Central memory CD8-positive, alpha-beta T cell (primary cell): ENCODE measurements at places on chromosomes 6 and 20.

DNA sequence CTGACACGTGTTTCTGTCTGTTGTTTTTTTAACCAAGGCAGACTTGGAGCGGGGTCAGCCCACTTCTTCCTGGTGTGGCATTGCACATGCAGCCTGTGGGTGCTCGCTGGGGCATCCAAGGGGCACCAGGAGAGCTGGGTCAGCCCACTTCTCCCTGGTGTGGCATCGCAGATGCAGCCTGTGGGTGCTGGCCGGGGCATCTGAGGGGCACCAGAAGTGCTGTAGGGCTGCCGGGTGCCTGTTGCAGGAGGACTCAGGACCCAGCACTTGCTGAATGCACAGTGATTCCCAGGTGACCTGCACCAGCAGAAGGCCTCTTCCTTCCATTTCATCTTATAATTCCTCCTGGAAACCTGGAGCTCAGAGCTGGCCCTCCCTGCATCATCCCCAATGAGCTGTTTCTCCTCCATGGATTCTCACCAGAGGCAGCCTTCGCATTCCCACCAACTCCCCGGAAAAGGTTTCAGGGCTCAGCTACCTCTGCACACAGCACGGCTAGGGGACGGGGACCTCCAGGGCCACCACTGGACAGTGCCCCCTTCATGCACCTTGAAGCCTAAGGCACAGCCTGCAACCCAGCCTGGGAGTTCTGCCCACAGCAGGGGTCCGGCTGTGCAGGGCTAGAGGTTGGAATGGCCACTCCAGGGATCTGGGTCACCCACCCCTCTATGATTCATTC, 218.8 kb downstream of the TAF4 start:
- H3K4me3 ChIP-seq, result no peak overlapping the region
- no peaks in the 10 kb centered on the region for H3K4me1 ChIP-seq
- no peaks in the 10 kb centered on the region for H3K36me3 ChIP-seq
- peaks cover 11% of the 10 kb centered on the region for H3K27me3 ChIP-seq
- no peak for DNase-seq

DNA sequence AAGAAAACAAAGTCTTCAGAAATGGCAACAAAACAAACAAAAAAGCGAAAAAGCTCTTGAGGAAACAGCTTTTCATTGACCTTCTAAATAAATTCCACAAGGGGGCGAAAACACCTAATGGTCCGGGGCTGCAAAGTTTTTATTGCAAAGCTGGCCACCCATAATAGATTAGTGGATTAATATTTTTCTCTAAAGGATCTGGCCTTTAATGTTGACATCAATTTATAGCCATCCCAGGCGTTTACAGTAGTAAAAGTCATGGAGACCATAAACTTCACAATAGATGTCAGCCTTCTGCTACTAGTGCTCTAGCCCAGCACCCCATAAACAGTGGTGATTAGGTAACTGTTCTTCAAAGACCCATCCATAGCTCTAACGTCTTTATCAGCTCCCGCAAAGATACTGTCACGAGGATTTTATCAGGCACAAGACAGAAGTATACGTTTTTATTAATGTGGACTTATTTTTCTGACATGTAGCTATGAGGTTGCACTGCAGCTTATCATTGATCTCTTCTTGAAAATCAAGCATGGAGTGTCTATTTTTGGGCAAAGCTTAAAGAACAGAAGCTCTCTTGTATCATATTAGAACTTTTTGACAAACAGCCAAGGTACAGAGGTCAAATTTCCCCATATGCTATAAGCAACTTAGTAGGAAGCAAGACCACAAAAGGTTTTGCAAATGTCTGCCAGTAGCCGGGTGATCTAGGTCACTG, 4.7 kb downstream of the CITED2 start:
- no peak for DNase-seq
- H3K4me3 ChIP-seq, result no peak overlapping the region
- peak overlapping the region; percentile 62 for H3K27ac ChIP-seq
- peaks cover 31% of the 10 kb centered on the region for H3K4me1 ChIP-seq
- no peaks in the 10 kb centered on the region for H3K27me3 ChIP-seq

- peak overlapping the region; percentile 49 for H3K27ac ChIP-seq
- H3K4me3 ChIP-seq, result no peak overlapping the region
- no peaks in the 10 kb centered on the region for H3K27me3 ChIP-seq
Observed at GRCh38 chr20:47578543-47578942, 76.9 kb downstream of the NCOA3 start.

DNA sequence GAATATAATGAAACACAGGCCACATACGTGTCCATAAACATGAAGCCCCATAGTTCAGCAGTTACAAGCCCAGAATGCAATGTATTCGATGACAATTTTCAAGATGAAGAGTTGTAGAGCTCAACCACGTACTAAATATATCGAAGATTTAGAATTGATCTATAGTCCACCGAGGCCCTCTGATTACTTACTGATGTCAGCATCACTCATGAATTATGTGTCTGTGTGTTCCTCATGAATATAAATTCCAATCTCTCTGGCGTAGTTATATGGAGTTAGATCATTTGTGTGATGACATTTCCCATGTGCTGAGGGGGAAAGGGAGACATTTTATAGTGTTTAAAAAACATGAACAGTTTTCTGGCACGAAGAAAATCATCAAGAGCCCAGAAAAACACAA, 97.5 kb downstream of the PFDN4 start:
- no peak overlapping the region for H3K27ac ChIP-seq
- no peaks in the 10 kb centered on the region for H3K4me1 ChIP-seq
- DNase-seq, result no peak
- peaks cover 42% of the 10 kb centered on the region for H3K27me3 ChIP-seq
- H3K4me3 ChIP-seq, result no peak overlapping the region
- H3K36me3 ChIP-seq, result no peaks in the 10 kb centered on the region

DNA sequence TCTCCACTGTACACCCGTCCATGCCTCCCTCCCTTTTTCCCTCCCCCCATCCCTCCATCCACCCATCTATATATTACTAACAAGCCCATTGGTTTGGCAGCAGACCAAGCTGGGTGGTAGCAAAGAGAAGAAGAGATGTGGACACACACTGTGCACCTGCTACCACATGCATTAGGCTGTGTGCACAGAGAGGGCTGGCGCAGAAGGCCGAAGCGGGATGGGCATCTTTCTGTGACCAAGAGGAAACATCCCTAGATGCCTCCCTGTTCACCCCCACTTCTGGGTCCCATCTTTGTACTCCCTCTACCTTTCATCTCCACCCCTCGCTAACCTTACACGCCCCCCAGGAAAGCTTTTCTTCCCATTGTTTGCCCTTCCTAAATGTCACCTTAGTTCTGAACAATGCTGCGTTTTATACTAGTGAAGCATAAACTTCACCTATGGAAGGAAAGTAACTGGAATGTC, 64.9 kb upstream of the AFDN start:
- peaks cover 5% of the 10 kb centered on the region for H3K4me1 ChIP-seq
- H3K27ac ChIP-seq, result no peak overlapping the region
- H3K36me3 ChIP-seq, result no peaks in the 10 kb centered on the region
- no peak for DNase-seq
- peaks cover 32% of the 10 kb centered on the region for H3K27me3 ChIP-seq

DNA sequence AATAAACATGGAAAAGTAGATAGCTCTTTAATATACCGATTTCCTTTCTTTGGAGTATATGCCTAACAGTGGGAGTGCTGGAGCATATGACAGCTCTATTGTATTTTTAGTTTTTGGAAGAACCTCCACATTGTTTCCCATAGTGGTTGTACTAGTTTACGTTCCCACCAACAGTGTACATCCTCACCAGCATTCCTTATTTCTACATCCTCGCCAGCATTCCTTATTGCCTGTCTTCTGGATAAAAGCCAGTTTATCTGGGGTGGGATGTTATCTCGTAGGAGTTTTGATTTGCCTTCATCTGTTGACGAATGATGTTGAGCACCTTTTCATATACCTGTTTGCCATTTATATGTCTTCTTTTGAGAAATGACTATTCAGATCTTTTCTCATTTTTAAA, 2.6 kb downstream of the MICA start:
- peaks cover 89% of the 10 kb centered on the region for H3K4me1 ChIP-seq
- H3K36me3 ChIP-seq, result peaks cover 9% of the 10 kb centered on the region
- H3K27me3 ChIP-seq, result no peaks in the 10 kb centered on the region
- peak overlapping the region; percentile 15 for H3K27ac ChIP-seq
- H3K4me3 ChIP-seq, result peak overlapping the region; percentile 53

GRCh38 chr6:9492790-9493189, 922.1 kb downstream of the TFAP2A start:
- H3K27ac ChIP-seq, result no peak overlapping the region
- no peaks in the 10 kb centered on the region for H3K36me3 ChIP-seq
- no peaks in the 10 kb centered on the region for H3K4me1 ChIP-seq

GRCh38 chr6:56772737-56773184, 130.1 kb upstream of the DST start:
- no peaks in the 10 kb centered on the region for H3K36me3 ChIP-seq
- H3K27ac ChIP-seq, result no peak overlapping the region
- H3K27me3 ChIP-seq, result no peaks in the 10 kb centered on the region
- no peaks in the 10 kb centered on the region for H3K4me1 ChIP-seq

GRCh38 chr20:59703046-59703445, 98.7 kb downstream of the PHACTR3 start:
- no peak overlapping the region for H3K4me3 ChIP-seq
- H3K27me3 ChIP-seq, result peaks cover 39% of the 10 kb centered on the region
- no peaks in the 10 kb centered on the region for H3K4me1 ChIP-seq
- no peak for DNase-seq
- H3K36me3 ChIP-seq, result no peaks in the 10 kb centered on the region

GRCh38 chr6:98636941-98637340, 197.4 kb upstream of the POU3F2 start:
- H3K36me3 ChIP-seq, result no peaks in the 10 kb centered on the region
- no peak overlapping the region for H3K4me3 ChIP-seq
- H3K27me3 ChIP-seq, result no peaks in the 10 kb centered on the region
- no peak for DNase-seq
- no peaks in the 10 kb centered on the region for H3K4me1 ChIP-seq

GRCh38 chr6:29647927-29648642, 8.8 kb upstream of the MOG start:
- peaks cover 11% of the 10 kb centered on the region for H3K4me1 ChIP-seq
- no peak overlapping the region for H3K4me3 ChIP-seq
- DNase-seq, result no peak
- H3K27ac ChIP-seq, result no peak overlapping the region

- no peak overlapping the region for H3K4me3 ChIP-seq
- H3K27ac ChIP-seq, result no peak overlapping the region
- no peaks in the 10 kb centered on the region for H3K36me3 ChIP-seq
- H3K27me3 ChIP-seq, result no peaks in the 10 kb centered on the region
Observed at GRCh38 chr6:37092923-37093727, 76.8 kb upstream of the PIM1 start.
